ENCODE measurements at places on chromosomes 11 and 22.

- ATAC-seq = no peak
Observed at GRCh38 chr11:126358763-126359160, 3.3 kb downstream of the ST3GAL4 start.

DNA sequence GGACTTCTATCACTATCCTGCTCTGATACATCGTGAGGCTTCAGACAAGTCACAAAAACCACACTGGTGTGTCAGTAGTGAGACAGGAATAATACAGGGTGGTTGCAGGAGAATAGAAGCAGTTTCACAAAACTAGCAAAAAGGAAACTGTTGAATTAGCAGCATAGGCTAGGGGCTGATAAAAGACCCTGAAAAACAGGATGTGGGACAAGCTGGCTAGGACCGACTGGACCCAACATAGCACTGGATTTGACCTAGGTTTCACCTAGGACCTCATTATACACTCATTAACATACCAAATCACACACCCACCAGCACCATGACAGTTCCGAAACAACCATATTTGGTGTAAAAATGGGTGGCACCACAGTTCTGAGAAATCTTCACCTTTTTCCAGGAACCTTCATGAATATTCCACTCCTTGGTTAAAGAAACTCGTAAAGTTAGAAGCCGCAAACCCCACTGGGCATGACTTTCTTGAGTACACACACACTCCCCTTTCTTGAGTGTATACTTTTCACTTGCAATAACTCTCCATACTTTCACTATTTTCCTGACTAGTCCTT lies 76.2 kb downstream of the SLC1A2 start:
- ATAC-seq = peak; percentile 74

GRCh38 chr11:81007046-81007445 lies 1566.2 kb upstream of the TENM4 start:
- ATAC-seq = no peak

DNA sequence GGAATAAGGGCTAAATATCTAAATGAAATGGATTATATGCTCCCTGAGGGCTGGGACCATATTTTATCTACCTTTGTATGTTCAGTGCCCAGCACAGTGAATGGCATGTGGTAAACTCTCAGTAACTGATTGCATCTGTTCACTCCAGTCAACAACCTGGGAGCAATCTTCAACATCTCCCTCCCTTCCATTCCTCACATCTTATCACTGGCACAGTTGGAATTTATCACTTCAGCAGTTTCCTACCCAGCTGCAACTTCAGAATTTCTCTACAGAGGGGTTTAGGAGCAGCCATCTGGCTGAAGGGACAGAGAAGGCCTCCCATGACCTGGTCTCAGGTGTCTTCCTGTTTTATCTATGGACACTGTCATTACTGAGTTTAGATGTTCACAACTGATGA lies 9.8 kb upstream of the SIK2 start:
- ATAC-seq = no peak

DNA sequence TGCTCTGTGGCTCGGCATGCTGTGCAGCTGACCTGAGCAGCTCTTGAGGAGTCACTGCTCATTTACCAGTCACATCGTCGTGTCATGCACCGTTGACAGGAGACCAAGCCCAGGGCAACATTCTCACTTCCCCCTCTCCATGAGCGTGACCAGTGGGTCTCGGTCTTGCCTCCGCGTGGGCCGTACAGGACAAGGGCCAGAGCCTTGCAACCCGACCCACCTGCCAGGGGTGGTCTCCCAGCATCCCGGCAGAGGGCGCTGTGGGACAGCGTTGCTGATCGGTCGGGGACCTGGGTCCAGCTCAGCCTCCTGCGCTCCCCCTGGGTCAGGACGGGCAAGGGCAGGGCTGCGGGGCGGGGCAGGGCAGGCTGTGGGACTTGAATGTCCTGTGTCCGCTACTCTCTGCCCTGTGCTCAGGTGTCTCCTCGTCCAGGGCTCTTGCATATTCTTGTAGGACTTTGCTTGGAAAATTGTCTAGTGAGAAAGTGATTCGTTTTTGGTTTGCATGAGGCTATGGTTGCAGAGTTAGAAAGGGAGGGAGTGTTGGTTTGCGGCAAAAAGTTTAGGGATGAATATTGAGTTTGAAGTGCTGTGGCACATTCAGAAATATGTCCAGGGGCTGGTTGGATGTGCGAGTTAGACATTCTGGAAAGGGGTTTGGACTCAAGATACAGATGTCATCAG lies 16.2 kb downstream of the EIF4G2 start:
- peak; percentile 96 for ATAC-seq
